ENCODE measurements at places on chromosomes 16 and 17.

DNA sequence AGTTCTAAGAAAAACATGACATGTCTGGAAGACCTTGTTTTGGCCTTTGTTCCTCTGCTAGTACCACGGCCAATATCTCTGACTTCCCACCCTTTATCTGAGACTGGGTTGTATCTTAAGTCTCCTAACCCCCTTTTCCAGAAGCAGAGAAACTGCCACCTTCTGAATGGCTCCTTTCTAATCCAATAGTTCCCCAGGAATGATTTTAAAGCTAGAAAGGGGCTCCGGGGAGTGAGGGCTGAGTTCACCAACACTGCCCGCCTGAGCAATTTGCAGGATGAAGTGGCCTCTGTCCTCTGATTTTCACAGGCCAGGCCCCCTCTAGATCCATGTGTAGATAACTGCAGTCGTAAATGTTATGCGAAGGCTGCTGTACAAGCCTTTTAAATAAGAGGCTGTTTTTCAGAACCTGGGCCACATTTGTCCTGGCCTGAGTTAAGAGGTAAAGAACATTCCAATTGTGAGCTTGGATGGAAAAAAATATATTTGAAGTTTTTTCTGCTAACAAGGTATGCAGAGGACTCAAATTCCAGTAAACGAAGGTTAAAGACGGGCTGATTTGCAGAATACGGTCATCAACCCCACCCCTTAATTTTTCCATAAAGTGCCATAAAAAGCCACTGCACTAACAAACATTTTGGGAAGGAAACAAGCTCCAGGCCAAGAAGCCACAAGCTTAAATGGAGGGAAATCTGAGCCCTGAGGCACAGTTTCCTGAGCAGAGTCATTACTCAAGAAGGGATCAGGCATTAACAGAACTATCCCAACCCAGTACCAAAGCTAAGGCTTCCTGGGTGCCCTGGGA, 117.0 kb upstream of the MAF start:
- DNase-seq, result no peak

DNA sequence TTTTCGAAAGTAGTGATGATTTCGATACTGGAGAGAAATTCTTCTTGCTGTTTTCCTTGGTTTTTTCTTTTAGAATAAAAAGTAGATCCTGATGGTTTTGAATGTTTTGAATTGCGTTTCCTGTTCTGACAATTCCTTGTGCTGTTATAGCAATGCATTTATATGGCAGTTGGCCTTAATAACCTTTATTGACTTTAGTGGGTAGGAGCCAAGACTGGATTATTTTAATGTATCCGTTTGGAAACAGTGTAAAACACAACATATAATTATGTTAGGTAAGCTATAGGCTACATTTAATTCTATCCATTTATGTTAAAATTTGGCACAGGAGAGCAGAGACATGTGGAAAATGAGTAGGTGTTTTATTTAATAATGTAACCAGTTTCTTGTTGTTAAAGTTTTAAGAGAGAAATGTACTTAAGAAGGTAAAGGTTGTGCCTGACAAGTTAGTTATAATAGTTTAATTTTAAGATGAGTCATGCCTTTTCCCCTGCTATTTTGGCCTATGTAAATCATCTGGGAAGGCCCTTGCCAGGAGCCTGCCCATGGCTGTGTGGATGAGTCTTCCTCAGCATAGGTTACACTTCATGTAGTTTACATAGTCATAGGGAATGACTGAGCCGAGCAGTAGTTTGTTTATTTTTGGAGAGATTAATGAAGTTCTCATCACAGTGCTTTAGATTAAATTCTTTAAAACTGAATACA, 189.9 kb downstream of the FTO start:
- DNase-seq, result no peak

GRCh38 chr17:79420318-79421243, 190.3 kb downstream of the RBFOX3 start:
- DNase-seq, result no peak

- no peak for DNase-seq
Observed at GRCh38 chr17:47897561-47897960, 1.5 kb downstream of the SP2 start.

DNA sequence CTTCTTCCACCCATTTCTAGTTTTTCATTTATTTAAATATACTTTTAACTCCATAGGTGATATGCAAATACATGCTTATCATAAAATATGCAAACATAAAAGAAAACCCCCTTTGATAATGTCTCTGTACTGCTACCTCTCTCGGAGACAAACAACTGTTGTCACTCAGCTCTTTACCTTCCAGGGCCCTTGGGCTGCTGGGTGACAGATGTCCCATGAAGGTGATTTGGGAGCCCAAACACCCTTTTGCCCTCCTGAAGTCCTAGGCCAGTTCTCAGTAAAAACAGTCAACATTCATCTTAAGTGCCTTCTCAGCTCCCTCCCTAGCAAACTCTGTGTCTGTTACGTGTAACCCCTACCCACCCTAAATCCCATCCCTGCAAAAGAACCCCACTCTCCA, 37.5 kb downstream of the CHD9 start:
- no peak for DNase-seq

DNA sequence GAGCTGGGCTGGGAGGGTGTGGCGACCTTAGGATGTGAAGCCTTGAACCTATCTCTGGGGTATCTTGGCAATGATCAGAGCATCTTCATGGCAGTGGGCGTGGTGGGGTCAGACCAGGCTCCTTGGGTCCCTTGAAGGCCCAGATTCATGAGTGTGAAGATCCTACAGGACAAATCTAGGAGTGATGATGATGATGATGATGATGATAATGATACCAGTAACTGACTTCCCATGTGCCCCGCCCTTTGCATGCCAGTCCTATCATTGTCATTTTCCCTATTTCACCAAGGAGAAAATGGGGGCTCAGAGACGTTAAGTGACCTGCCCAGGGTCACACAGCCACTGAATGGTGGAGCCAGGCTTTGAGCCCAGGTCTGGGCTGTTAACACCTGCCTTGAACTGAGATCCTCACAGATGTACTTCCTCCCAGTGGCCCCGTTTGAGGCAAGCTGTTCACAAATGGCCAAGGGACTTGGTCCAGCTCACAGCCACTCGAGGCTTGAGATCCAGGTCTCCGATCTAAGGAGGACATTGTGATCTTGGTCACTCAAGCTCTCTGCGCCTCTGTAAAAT, 13.4 kb downstream of the SLC12A3 start:
- DNase-seq, result no peak

DNA sequence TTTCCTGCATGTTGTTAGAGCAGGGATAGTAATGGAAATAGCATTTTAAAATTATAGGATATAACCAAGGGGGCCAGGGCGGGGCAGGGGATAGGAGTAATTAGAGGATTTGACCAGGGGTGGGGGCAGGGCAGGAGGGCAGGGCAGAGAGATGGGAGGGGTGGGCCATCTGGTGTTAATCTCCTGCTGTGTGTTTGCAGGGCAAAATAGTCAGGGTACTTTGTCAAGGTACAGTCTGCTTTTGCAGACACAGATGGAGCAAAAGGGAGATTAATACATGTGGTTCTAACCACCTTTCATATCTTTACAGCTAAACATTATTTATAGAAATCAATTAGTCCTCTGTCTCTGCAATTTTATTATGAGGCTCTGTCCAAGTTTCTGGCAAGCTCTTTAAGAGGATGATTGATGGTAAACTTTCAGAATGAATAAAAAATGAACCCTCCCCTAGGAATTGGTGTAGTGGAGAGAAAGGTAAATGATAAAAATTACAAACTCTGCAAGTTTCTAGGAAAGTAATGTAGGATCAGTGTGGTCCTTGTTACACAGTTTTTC, 6.6 kb downstream of the ANKFN1 start:
- DNase-seq, result no peak

- no peak for DNase-seq
Observed at GRCh38 chr17:35889818-35890773, 9.9 kb upstream of the CCL5 start.

DNA sequence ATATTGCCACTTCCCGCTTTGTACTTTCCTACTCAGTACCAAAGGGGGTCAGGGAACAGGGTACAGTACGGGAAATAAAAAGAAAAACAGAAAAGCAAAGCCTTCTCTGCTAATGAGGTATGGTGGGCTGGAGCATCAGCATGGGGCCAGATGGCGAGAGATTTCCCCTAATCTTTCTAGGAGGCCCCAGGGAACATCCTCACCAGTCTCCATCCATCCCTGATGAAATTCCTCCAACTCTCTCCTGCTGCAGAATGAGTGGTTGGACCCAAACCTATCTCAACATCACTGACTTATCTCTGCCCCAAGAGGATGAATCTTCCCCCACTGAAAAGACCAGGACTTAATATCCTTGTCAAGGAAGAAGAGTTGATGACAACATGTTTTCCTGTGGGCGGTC, 185.6 kb downstream of the C16orf78 start:
- DNase-seq, result no peak

GRCh38 chr17:77802811-77803220, 155.7 kb upstream of the TNRC6C start:
- no peak for DNase-seq

DNA sequence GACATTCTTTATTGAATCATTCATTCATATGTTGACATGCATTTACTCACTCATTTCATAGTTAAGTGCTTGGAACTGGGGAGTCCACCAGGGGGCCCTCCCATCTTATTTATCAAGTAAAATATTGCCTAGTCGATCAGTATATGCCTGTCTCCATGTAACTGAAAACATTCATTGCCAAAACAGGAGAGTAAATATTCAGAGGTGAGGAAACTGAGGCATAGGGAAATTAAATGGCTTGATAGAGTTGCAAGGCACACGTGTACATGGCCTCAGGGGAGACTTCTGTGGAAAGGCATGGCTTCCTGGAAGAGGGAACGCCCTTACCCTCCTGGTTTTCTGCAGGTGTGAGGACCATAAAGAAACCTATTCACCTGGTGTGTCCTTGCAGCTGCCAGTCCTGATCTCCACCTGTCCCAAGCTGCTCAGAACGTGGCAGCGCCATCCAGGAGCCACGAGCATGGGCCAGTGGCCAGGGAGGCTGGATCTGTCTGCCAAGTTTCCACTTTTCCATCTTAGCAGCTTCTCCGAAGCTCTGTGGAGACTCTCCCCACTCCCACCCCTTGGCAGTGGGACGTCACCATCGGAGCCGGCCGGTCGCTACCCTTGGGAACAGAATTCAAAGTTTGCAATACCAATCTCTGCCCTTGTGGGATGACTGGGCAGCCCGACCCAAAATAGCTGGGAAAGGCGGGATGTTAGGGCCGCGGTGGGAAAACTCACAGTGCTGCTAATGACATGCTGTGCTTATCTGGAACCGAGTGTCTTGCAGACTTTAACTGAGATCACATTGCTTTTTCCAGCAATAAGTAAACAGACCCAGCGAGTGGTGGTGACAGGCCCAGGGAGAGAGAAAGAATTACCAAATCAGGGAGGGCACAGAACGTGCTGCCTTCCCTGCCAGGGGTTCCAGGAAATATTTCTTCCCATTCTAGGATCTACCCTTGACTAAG, 4.1 kb upstream of the C1QTNF1 start:
- no peak for DNase-seq

DNA sequence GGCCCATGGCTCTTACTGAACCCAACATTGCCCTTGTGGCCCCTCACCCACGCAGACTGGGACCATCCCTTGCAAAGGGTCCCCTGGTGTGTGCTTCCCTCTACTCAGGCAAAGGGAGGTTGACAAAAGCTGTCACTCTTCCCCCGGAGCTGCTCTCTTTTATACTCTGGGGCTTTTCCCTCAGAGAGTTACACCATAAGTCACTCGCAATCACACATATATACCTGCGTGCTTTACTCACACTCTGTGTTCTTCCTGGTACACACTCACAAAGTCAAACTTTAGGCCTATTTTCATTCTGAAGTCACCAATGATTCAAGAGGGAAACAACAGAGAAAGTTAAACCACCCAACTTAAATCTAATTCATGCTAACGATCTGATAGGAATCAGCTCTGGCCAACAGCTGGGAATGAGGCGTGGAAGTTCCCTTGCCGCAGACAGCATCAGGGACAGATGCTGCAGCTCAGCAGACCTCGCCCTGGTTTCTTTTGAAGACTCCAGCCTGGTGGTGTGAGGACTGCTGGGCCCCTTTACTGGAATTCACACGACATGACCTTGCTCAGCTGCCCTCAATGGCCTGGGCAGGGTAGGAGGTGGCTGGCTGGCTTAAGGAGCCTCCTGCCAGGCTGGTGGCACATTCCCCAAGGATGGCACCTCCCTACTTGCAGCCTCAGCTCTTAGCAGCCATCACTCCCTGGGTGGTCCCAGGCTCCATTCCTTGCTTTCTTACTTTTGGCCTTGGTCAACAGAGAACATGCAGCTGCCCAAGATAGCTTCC, 27.3 kb downstream of the HIC1 start:
- DNase-seq, result no peak

DNA sequence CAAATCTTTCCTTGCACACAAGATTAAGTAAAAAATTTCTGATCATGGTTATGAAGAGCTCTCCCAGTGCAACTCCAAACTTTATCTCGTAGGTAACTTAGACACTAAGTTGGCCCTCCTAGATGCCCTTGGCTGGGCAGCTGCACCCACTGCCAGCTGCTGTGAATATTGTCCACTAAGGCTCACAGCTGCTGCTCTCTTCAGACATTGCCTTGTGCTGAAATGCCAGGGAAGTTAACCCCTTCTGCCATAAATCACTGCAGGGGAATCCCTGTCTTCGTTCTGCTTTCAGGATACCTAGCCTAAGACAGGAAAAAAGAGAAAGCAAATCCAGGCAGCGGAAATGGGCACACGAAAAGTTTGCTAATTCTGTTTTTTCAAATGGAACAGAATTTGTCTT, 106.4 kb downstream of the IRX5 start:
- no peak for DNase-seq

DNA sequence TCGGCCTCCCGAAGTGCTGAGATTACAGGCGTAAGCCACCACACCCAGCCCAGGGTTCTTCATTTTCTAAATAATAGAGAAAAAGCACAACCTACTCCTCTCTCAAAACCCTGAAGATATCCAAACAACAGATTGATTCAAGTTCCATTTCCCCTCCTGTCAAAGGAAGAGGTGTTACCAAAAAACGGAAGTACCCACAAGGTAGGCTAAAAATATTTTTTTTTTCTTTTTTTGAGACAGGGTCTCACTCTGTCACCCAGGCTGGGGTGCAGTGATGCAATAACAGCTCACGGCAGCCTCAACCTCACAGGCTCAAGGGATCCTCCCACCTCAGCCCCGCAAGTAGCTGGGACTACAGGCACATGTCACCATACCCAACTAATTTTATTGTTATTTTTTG, 18.9 kb downstream of the UTP6 start:
- no peak for DNase-seq

DNA sequence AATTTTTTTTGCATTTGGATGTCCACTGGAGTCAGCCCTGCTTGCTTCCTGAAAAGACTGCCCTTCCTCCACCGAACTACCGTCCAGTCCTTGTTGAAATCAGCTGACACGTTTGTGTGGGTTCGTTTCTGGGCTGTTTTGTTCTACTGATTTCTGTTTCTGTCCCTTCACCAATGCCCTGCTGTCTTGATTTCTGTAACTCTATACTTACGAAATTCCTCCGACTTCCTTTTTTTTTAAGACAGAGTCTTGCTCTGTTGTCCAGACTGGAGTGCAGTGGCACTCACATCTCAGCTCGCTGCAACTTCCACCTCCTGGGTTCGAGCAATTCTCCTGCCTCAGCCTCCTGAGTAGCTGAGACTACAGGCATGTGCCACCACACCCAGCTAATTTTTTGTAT, 8.4 kb upstream of the GAA start:
- no peak for DNase-seq

All from thymus (tissue), 14 donors.